ENCODE measurements at places on chromosomes 11 and 22. TPM values are rescaled to one million over a fixed set of nuclear protein-coding genes. Genes with fewer than 3 reads are reported as not detected.

The ROBO4 gene
- 75.0 TPM for total RNA-seq

The APOBEC3A gene
- 9.0 TPM for total RNA-seq

The LDHAL6A gene
- total RNA-seq = not detected

The HEPN1 gene
- total RNA-seq = not detected

The OR51E2 gene
- not detected for total RNA-seq

DNA sequence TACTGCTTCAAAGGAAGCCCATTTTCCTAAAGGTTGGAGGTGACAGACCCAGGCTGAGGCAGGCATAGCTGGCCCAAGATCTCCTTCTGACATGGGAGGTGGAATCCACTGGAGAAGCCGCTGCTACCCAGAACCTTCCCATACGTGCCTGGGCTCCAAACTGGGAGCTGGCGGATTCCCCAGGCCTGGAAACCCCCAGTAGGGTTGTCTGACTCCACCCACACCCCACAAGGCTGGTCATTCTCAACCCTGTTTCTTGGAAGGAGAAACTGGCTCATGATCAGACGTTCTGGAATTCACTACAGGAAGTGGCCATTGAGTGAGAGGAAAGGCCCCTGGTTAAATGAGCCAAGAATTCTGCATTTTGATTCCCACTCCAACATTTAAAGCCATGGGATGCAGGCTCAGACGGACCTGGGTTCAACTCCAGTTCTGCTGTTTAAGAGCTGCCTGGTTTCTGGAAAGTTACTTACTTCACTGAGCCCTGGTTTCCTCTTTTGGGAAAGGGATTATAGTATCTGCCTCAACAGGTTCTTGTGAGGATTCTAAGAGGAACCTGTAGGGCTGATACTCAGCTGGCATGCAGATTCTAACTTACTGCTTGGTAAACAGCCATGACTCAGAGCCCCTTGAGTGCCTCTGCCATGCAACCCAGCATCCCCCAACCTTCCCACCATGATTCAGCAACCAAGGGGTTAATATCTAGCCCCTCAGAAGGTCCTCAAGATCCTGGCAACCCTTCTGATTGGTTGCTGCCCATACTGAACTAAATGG, 19.4 kb upstream of the TSKU start:
- no peak overlapping the region for H3K27ac ChIP-seq
- no peak overlapping the region for H3K4me3 ChIP-seq
- H3K36me3 ChIP-seq = no peaks in the 10 kb centered on the region
- peaks cover 35% of the 10 kb centered on the region for H3K4me1 ChIP-seq
- DNase-seq = no peak
- no peaks in the 10 kb centered on the region for H3K27me3 ChIP-seq

- peaks cover 17% of the 10 kb centered on the region for H3K36me3 ChIP-seq
- H3K27ac ChIP-seq = no peak overlapping the region
- DNase-seq = no peak
- H3K27me3 ChIP-seq = no peaks in the 10 kb centered on the region
Measured at GRCh38 chr11:77851503-77851902, 30.6 kb downstream of the AAMDC start.

- DNase-seq = peak; percentile 85
- H3K36me3 ChIP-seq = peaks cover 12% of the 10 kb centered on the region
- no peaks in the 10 kb centered on the region for H3K27me3 ChIP-seq
- peak within 1 kb of the TSS; percentile 78 for H3K27ac ChIP-seq
Measured at GRCh38 chr22:24181088-24181995, at the start of gene SUSD2. Gene SUSD2 (plus strand): TSS chr22:24181487. CDS start chr22:24181520, 33 bp downstream.

- H3K27ac ChIP-seq = no peak overlapping the region
- no peak overlapping the region for H3K4me3 ChIP-seq
- no peaks in the 10 kb centered on the region for H3K4me1 ChIP-seq
- no peaks in the 10 kb centered on the region for H3K27me3 ChIP-seq
- H3K36me3 ChIP-seq = no peaks in the 10 kb centered on the region
Measured at GRCh38 chr11:135046556-135046955, 634.5 kb upstream of the B3GAT1 start.

DNA sequence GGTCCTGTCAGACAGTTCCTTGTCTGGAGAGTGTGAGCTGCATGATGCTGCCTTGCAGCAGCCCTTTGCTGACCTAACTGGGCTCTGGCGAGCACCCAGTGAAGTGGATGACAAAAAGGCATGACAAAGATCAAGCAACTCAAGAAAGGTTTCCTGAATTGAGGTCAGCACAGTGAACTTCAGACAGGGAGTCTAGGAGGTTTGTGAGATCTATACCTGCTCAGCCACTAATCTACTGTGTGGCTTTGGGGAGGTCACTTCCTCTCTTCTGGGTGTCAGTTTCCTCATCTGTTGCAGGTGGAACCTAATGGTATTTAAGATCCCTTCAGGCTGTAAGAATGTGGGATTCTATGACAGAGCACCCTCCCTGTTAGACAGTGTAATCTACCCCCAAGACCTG, 213.9 kb upstream of the NARS2 start:
- no peaks in the 10 kb centered on the region for H3K36me3 ChIP-seq
- H3K4me1 ChIP-seq = peaks cover 6% of the 10 kb centered on the region
- no peak for DNase-seq
- H3K27ac ChIP-seq = no peak overlapping the region

All from upper lobe of right lung (tissue), 1 donor.